ELF-1 (cell line): ENCODE measurements at places on chromosomes 13 and 19.

- DNase-seq, result no peak
Measured at GRCh38 chr19:46299004-46299509, 2.2 kb downstream of the HIF3A start.

DNA sequence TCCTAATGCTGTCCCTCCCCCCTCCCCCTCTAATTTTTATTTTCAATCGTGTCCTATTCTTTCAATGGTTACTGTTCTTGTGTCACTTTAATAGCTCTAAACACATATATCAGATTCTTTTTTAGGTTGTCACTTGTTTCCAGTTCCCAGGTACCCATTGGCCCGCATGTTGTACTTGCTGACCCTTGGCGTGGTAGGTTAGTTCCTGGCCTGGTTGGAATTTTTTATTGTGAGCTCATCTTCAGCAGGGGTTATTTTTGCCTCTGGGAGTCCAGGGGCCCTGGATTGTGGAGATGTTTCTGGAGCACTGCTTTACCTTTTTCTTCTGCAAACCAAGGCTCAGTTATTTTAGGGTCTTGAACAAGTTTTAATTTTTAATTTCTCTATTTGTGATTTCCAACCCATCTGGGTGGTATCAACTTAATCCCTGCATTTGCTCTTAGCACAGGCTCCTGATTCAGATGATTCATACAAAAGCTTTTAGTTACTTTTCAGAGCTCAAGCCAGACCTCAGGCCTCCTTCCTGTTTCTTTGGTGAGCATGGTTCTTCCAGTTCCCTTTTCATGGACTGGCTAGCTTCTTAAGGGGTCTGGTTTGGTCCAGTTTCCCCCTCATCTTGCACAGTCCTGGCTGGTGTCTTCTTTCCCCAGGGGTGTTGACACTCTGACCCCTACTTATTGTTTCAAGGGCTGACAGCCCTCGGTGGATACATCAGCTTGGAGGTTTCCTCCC, 220.5 kb downstream of the TM9SF2 start:
- DNase-seq, result peak; percentile 77

DNA sequence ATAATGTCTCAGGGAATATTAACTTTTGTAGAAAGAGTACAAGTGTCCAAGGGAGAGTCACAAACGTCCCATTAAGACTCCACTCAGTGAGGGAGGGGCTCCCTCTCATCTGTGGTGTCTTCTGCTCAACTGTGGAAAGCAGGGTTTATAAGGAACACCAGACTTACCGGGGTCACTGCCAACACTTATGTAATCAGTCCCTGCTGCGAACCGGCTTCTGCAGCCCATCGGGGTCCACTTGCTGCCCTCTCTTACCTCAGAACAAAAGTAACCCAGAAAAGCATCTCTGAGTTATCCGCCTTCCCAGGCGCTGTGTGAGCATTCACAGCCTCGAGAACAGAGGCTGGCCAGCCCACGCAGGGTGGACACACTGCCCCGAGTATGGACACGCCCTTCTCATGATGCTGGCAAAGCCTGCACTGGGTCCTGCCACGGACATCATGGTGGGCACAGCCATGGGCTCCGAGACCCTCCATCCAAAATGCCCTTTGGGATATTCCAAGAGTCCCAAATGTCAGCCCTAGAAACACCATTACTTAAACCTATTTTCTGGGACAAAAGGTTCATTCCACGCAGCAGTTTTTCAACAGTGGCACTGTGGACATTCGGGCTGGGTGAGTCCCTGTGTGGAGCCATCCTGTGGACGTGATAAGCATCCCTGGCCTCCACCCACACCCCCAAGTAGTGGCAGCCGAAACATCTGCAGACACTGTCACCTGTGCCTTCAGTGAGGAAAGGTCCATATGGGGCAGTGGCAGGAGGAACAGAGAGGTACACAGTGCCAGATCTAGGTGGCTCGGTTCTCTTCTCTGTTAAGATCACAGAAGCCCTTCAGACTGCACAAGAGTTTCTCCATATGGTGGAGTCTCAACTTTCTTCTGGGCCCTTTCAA, 63.9 kb downstream of the STK24 start:
- no peak for DNase-seq

DNA sequence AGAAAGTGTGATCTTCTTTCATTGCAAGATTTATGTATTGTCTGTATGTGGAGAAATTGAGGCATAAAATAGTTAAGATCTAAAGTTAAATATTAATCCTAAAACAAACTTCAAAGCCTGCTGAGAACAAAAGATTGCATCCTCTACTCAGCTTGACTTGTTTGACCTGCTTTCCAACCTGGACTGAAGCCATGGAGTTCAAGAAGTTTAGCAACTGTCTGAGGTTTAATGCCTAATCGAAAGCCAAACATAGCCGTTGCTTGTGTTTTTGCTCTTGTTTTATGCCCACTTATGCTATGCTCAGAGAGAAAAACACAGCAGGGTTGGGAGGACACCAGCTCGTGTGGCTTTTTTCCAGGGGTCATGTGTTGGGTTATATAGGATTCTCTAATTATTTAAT, 135.6 kb downstream of the NUFIP1 start:
- no peak for DNase-seq

GRCh38 chr19:41295499-41295898, 14.5 kb upstream of the CCDC97 start:
- no peak for DNase-seq

- no peak for DNase-seq
Measured at GRCh38 chr13:106484537-106485193, 50.8 kb downstream of the EFNB2 start.

- no peak for DNase-seq
Measured at GRCh38 chr13:42660333-42660965, 86.5 kb downstream of the TNFSF11 start.

- no peak for DNase-seq
Measured at GRCh38 chr13:113585896-113586295, 1.3 kb downstream of the TFDP1 start.

GRCh38 chr19:48768994-48769713, 13.8 kb downstream of the FGF21 start:
- DNase-seq, result no peak

DNA sequence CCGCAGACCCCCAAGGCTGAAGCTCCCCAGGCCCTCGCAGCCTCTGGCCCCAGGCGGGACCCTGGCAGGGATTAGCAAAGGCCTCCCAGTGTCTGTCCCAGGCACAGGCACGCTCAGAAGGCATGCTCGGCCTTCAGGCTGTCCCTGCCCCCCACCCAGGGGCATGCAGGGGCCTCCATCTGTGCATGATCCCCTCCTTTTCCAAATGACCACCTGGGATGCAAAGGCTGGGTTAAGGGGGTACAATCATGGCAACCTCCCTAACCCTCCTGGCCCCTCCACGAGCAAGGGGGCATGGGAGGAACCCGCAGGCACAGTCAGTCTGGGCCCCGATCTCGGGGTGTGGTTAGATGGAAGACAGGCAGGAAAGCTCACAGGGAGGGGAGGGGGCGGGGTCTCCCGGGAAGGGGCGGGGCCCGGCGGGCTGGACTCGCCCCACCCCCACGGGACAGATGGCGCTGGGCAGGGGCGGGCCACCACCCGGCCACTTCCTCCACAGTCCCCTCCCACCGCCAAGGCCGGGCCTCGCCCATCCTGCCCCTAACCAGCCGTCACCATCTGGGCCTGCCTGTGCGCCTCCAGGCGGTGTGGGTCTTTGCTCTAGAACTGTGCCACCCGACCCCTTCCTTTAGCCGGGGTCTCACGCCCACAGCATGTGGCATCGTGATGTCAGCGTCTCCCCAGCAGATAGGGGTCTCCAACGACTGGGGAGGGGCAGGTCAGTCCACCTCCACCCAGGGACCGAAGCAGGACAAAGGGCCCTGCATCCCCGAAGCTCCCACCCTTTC, 7.0 kb upstream of the REXO1 start:
- peak; percentile 88 for DNase-seq

- no peak for DNase-seq
Measured at GRCh38 chr19:43423779-43424178, 9.1 kb downstream of the TEX101 start.

DNA sequence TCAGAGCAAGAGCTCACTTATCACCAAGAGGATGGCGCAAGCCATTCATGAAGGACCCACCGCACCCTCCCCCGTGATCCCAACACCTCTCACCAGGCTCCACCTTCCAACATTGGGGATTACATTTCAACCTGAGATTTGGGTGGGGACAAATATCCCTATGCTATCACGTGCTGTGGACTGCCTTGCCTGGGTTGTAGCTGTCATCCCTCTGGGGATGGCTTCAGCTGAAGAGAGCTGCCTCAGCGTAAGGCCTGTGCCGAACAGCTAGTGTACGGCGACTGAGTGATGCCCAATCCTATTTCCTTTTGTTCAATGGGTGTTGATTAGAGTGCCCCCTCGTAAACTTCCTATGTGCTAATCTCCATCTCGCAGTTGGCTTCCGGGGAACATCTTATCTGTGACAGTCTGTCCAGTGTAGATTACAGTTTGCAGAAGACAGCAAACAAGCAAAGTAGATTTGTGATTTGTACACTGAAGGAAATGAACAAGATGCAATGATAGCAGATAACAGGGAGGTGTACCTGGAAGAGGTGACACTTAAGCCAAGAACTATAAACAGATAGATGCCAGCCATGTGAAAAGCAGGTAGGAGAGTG, 11.8 kb upstream of the RCBTB1 start:
- no peak for DNase-seq

- DNase-seq, result no peak
Measured at GRCh38 chr13:97266332-97266731, 44.2 kb downstream of the MBNL2 start.

DNA sequence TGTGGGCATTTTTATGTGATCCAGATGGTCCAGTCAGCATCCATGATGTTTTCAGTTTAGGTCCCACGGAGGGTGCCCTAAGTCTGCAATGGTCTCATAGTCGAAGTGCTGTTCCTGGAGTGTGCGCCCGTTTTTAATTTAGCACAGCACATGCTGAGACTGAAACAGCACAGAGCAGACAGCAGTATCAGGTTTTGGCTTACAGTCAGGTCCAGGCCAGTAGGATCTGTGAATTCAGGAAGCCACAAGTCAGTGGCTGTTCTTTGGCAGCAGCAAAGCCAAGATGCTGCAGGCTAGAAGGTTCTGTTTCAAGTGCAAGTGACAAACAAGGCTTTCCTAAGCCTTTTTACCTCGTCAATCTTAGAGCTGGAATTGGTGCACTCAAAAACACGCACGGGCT, 18.3 kb downstream of the FBXO27 start:
- no peak for DNase-seq

DNA sequence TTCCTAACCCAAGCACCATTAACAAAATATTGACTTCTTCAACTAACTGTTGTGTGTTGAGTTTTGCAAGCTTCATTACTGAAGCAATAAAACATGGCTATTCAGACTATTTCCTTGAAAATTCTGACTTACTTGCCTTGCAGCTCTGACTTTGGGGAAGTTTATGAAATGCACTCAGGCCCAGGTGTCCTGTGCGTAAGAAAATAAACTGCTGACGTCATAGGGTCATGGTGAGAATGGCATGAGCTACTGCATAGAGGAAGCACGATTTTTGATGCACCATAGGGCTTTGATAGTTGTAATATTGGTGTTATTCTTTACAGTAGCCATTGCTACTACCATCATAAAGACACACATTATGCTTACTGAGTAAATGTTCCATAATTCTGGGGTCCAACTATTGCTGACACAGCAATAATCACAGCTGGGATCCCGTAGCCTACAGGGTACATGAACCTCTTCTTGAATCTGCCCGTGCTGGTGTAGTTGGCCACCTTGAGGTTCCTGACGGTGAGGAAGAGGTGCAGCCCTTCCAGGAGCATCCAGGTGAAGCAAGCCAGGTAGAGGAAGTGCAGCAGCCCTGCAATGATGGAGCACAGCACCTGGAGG, 57.9 kb downstream of the MBD3L2B start:
- no peak for DNase-seq

- DNase-seq, result no peak
Measured at GRCh38 chr13:82298106-82298505, 1584.2 kb downstream of the SLITRK1 start.

- DNase-seq, result no peak
Measured at GRCh38 chr19:30001791-30002190, 59.8 kb downstream of the URI1 start.

- DNase-seq, result no peak
Measured at GRCh38 chr19:18419699-18420460, 682 bp downstream of the SSBP4 start.

DNA sequence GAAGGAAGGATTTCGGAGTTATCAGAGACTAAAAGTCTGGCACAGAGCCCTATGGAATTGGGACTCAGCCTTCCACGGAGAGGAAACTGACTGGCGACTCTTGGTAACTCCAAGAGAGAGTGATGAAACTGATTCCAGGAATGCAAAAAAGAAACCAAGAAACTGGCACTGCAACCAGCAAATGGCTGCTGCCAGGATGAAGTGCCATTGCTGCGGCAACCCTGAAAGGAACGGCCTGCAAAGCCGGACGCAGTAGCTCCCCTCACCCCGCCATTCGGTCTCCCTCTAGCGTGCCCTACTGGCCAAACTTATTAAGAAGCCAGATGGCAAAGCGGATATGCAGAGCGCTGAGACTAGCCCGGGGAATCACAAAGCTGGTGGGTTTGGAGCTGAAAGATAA, 236.0 kb downstream of the PCDH9 start:
- peak; percentile 75 for DNase-seq

GRCh38 chr13:92530364-92530763, 696.2 kb upstream of the GPC6 start:
- no peak for DNase-seq

- DNase-seq, result peak; percentile 99
Measured at GRCh38 chr19:50657712-50658440, 8.6 kb downstream of the C19orf81 start.

- DNase-seq, result no peak
Measured at GRCh38 chr13:46720189-46720588, 76.8 kb downstream of the ESD start.
